AML-193 (cell line): ENCODE measurements at places on chromosomes 7 and 10.

GRCh38 chr7:5553298-5553877 lies 129.8 kb upstream of the TNRC18 start:
- no peak for DNase-seq

DNA sequence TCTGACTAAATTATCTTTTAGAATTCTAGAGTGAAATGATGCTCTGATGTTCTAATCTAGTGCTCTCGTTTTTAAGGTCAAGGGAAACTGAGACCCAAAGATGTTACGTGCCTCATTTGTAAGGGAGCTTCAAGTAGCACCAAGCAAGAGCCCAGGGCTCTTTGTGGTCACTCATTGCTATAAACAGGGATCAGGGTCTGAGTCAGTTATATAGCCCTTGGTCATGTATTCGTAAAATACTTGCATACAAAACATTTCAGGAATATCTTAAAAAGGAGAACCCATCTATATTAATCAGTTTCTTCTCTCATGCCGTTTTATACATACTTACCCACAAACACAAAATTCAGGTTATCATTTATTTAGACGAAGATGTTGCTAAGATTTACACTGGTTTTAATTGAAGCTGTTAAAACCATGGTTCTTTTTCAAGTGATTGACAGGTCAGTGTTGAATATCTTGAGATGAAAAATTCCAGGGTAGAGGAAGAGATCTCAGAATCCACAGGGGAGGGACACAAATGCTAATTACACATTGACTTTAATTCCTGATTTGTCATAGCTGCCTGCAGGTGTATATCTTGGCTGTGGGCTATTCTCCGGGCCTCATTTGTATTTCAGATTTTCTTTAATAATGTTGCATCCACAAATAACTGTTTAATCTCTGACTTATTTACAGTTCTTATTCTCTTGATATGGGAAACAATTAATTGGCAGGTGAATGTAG lies 188.4 kb downstream of the SND1 start:
- no peak for DNase-seq

GRCh38 chr7:28753613-28754012 lies 204.5 kb downstream of the TRIL start:
- DNase-seq: no peak

GRCh38 chr10:31031205-31031557 lies 484 bp downstream of the ZNF438 start:
- peak; percentile 31 for DNase-seq

DNA sequence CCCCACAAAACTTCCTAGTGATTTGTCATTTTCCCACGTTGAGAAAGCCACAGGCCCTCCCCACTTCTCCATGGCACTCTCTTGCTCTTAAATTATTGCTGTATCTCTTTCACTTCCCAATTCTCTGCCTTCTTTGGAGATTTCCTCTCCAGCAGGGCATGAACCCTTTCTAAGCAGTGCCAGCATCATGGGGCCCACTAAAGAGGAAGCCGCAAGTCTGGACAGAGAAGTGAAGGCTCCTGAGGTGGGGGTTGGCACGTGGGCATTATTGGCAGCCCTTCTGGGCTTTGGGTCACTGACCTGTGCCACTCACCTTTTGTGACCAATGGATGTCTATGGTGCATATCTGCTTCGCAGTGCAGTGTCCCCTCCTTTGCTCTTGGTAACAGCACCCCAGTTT lies 97.7 kb upstream of the TCF7L2 start:
- DNase-seq: no peak

GRCh38 chr7:79553811-79554555 lies 100.5 kb upstream of the MAGI2 start:
- DNase-seq: no peak

GRCh38 chr7:86768394-86768793 lies 124.7 kb downstream of the GRM3 start:
- DNase-seq: no peak

DNA sequence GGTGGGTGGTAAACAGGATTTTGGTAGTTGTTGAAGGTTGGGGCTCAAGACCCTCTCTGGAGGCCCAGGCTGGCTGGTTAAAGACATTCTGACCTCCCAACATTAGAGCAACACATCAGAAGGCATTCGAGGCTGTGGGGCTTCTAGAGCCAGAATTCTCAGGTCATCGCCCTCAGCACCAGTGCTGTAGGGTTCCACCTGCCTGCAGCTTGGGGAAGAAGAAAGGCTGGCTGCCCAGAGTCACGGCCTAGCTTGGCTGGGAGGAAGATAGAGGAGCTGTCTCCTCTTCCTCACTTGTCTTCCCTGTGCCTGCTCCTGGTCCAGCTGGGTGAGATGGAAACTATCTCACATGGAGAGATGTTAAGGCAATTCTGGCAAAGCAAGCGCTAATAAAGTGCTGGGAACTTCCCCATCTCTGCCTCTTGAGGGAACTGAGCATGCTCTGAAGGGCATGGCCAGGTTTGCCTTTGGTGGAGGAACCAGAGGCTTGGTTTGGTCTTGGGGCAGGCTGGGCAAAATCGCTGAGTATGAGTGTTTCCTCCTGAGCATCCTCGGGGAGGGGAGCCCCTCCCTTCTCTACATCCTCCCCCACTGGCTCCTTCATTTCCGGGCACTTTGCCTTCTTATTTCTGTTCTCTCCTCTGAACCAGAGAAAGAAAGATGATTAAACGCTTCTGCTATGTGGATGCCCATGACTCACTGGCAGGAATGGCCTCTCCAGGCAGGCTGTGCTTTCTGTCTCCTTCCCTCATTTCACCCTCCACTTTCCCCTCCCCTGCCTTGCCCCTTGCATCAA lies 509.0 kb upstream of the PODXL start:
- no peak for DNase-seq

DNA sequence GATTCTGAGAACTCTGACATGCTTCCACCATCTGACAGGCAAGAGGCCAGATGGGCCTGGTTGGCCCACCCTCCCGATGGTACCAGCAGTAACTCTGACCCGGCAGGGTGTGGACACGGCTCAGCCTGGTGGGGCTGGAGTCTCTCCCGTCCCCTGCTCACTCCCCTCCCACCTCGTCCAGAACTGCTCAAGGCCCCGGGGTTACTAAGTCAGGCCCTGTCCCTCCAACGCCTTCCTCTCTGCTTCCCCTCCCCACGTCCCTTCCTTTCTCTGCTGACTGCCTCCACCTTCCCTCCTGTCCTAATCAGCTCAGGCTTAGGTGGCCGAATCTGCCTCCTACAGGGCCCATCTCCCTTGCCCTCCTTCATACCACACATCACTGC lies 12.5 kb downstream of the CALML5 start:
- no peak for DNase-seq

GRCh38 chr10:80579181-80579763 lies 41.6 kb downstream of the SH2D4B start:
- no peak for DNase-seq

DNA sequence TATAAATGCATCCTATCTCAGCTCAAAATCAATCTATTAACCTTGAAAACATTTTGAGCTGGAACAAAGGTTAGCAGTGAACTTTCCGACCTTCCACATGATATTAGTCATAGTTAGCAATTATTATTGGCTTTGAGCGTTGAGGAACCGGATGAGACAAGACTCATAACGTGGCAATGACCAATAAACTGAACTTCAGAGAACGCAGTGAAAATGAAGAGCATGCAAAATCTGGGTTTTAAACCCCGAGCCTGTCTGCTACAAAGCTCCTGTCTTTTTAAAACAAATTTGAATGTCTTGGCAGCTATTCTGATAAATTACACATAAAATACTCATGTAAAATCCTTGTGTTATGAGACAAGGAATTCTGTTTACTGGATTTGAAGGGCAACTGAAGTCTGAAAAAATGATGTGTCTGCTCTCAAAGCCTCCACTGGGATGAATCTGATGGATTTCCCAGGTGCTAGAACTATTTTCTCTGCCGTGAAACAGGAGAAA lies 74.7 kb upstream of the ITGB1 start:
- DNase-seq: no peak

- DNase-seq: no peak
These were observed 816 bp upstream of the SDK1 start for GRCh38 chr7:3300221-3300650.

DNA sequence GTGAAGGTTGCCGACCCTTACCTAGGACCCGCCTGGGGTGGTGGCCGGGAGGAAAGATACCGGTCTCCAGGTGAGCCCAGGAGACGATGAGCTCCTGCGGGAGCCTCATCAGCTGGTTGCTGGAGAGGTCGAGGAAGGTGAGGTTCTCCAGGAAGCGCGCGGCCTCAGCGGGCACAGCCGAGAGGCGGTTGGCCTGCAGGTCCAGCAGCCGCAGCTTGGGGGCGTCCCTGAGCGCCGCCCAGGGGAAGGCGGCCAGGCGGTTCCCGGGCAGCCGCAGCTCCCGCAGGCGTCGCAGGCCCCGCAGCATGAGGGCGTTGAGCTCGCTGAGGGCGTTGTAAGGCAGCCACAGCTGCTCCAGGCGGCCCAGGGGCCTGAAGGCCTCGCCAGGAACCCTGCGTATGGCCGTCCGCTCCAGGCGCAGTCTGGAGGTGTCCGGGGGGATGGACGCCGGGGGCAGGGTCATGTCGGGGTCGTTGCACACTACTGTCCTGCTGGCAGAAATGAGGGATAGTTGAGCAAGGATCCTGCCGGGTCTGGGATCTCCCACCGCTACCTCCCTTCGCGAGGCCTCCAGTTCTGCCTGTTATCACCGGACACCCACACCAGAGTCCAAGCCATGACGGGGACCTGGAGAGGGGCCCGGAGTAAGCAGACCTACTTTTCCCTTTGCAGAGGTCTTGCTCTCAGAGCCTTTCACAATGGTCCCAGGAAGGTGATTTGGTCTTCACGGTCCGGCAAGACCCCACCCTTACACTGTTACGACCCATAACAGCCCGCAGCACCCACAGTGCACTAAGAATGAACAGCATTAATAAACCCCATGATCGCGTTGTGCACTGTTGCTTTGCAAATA lies 3.9 kb downstream of the LRIT1 start:
- DNase-seq: no peak

GRCh38 chr10:103592186-103593021 lies 98.9 kb downstream of the NEURL1 start:
- DNase-seq: peak; percentile 4

DNA sequence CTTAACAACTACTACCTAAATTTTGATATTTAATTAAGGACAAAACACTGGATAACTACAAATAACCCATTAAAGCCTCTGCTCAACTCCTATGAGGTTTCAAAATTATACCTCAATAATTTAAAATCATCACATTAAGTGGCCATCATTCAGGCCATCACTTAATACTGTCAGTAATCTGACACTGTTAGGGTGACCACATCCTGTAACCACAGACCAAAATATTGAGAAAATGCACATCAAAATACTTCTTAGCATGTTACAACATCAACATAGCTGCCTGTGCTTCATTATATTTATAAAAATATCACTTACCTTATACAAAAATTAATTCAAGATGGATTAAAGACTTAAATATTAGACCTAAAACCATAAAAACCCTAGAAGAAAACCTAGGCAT lies 23.3 kb downstream of the SEM1 start:
- DNase-seq: peak; percentile 58

GRCh38 chr7:46153951-46154787 lies 233.1 kb upstream of the IGFBP3 start:
- no peak for DNase-seq

- no peak for DNase-seq
These were observed 9.4 kb downstream of the MPP7 start for GRCh38 chr10:28293236-28294168.

- DNase-seq: no peak
These were observed 523.7 kb upstream of the GALNT17 start for GRCh38 chr7:70608229-70608628.

- no peak for DNase-seq
These were observed 164.2 kb downstream of the RAPGEF5 start for GRCh38 chr7:22192801-22193200.

GRCh38 chr7:44108768-44109750 lies 4.9 kb downstream of the AEBP1 start:
- DNase-seq: no peak

GRCh38 chr7:151736403-151736909 lies 140.5 kb downstream of the PRKAG2 start:
- DNase-seq: no peak

DNA sequence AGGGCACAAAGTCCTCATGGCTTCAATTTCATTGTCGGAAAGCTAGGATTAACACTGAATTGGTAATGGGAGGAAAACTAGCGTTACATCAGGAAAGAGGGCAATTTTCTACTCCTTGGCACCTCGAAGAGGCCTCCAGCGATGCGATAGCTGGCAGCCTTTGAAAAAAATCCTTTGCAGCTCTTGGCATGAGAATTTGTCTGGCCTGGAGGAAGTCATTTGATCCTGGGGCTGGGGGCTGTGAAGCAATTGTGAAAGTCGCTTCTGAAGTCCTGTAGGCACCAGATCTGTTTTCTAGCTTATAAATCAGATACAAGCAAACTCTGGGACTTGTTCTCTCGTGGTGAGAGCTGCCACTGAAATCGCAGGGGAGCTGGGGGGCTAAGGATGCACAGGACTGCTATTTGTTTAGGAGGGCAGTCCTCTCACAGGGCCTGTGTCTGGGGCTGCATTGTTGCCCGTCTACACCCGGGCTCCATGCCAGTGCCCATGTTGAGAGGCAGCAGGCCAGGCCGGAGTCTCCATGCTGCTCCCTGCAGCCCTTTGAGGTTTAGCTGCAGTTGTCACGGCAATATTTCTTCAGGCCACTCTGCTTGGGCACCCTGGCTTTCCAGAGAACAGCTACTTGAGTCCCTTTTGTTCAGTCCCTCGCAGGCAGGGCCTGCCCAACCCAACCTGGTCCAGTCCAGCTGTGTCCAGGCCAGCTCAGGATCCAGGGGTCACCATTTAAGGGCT lies 206.8 kb upstream of the LYZL1 start:
- DNase-seq: no peak

DNA sequence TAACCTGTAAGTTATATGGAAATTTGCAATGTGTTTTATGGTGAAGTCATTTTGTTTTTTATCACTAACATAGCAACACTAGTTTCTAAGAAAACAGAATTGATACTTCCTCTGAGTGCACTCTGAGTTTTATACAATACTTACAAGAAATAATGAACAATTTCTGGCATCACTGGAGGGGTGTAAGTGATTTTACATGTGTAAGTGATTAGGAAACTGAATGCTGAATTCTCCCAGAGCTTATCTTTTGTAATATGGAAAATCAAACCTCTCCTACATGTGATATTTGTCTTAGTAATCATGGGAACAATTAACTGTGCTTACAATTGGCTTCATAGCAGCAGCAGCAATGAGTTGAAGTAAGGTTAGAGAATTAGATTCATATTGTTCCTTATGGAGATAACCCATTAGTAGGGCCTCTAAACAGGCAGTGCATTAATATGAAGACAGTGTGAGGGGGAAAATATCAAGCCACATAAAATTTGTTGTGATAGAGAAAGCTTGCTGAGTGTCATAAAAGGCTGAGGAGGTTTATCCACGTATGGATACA lies 37.4 kb downstream of the SEMA3C start:
- DNase-seq: no peak
